ENCODE measurements at places on chromosomes 12 and 14.

- H3K4me3 ChIP-seq: no peak overlapping the region
- H3K4me1 ChIP-seq: no peaks in the 10 kb centered on the region
- no peak overlapping the region for H3K27ac ChIP-seq
- DNase-seq: no peak
- H3K27me3 ChIP-seq: no peaks in the 10 kb centered on the region
Observed at GRCh38 chr12:72330301-72330700, 58.1 kb downstream of the TRHDE start.

DNA sequence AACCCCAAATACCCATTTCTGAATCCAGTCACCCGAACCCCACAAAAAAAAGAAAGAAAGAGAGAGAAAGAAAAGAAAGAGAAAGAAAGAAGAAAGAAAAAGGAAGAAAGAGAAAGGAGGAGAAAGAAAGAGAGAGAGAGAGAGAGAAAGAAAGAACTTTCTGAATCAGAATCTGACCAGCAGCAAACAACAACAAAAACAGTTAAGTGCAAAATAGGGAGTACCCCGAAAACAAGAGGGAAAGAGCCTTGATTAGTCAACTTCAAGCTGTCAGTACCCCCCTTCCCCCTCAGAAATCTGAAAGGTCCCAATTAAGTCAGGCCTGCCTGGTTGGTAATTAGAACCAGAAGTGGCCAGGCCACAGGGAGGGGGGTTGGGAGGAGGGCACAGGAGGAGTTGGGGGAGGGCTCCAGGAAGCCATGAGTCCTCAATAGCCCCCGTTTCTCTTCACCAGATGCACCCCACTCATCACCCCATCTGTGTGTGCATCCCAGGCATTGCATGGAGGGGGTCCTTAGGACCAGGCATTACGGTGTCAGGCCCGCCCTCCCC, 9.8 kb downstream of the RARG start:
- peak overlapping the region; percentile 99 for H3K27ac ChIP-seq
- H3K4me3 ChIP-seq: peak overlapping the region; percentile 33
- DNase-seq: no peak
- H3K4me1 ChIP-seq: peaks cover 76% of the 10 kb centered on the region

- peaks cover 12% of the 10 kb centered on the region for H3K4me1 ChIP-seq
- no peak overlapping the region for H3K27ac ChIP-seq
- H3K36me3 ChIP-seq: no peaks in the 10 kb centered on the region
- no peak overlapping the region for H3K4me3 ChIP-seq
- no peaks in the 10 kb centered on the region for H3K27me3 ChIP-seq
Observed at GRCh38 chr14:92986254-92987147, 63.6 kb downstream of the CHGA start.

GRCh38 chr14:53470351-53471043, 317.4 kb upstream of the DDHD1 start:
- no peak for DNase-seq
- no peaks in the 10 kb centered on the region for H3K27me3 ChIP-seq
- no peaks in the 10 kb centered on the region for H3K36me3 ChIP-seq
- H3K4me1 ChIP-seq: peaks cover 13% of the 10 kb centered on the region
- H3K27ac ChIP-seq: no peak overlapping the region
